HuH-7.5 (cell line): ENCODE measurements at places on chromosomes 1 and 21.
A peak's percentile ranks its signal among the peaks of the same experiment; 100 is the strongest.

DNA sequence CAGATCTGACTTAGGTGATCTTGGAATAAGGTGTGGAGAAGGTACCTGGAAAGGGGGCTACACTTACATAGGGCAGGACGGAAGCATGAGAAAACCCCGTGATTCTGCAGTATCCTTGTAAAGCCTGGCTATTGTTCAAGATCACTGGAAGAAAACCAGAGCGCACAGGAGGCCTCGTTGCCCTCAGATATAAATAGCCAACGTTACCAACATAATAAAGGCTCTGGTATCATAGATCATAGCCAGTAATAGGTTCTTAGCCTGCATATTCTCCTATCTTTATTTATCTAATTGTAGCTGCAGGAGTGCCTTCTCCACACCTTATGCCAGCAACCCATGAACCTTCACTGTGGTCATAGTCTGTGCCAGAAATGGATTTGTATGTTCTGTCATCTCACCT is 35.9 kb upstream of the MPZL1 start:
- no peak for DNase-seq

DNA sequence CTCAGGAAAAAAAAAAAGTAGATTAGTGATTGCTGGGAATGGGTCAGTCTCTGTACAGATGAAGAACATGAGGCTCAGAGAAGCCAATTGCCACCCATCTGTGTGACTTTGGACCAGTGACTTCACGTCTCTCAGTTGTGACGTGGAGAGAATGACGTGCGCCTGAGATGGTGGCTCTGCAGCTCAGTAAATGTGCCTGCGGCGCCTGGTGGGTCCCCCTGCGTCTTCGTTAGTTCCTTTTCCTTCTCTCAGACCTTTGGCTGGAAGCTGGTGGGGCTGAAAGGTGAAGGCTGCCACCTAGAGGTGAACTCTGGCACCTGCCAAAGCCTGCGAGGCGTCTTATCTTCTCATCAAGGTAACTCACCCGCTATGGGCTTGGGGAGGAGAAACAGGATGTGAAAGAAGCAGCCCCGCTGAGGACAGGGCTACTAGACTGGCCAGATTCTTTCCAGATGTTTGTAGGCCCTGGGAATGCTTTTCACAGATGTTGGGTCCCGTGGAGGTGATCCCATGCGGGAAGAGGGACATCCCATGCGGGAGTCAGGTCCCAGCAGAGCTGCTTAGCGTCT is 8.7 kb upstream of the E2F2 start:
- DNase-seq = peak; percentile 82

DNA sequence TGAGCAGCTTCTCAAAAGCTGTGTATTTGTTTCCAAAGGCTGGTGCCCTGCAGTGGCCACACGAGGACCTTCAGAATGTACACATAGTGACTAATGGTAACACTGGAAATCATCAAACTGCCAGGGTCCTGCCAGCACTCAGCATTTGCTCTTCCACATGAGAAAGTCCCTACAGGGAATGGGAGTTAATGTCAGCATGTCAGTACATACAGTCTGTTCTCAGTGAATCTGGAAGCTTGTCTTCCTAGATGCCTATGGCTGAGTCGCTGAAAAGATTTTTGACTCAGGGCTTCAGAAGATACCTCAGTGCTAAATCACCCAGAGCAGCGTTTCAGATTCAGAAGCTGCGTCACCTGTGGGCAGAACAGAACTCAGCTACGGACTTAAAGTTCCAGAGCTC is 108.2 kb downstream of the CDC7 start:
- DNase-seq = no peak

- no peak for DNase-seq
Measured at GRCh38 chr1:69898403-69898947, 306.9 kb downstream of the LRRC40 start.

DNA sequence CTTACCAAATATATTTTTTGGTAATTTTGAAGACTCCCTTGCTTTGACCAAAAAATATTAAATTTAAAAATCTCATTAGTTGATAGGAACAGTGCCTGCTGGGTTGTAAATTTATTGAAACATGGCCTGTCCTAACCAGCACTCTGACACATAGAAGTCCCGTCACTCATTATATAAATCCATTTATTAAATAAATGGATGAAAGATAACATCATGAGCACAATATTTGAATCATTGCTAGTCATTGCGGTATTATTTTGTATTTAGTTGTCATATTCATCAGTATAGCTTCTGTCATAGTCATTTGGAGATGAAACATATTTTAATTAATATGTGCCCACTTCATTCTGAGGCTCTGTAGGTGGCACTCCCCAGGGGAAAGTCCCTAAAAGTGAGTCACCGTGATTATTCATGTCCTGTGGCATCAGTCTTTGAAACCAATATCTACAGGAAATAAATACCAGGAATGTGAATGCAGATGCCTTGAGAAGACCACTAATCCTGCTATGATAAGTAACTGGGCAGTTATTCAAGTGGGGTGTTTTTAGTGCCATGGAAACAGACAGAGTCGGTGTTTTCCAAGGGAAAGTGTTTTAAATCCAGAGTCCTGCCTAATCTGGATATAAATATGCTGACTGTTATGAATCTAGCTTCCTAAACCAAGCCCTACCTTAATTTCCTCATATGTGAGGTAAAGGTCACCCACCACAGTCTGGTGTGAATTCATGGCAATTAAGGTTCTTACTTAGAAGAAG is 302.0 kb downstream of the DUSP10 start:
- no peak for DNase-seq

GRCh38 chr1:207829576-207829975 is 77.7 kb downstream of the CD46 start:
- DNase-seq = no peak

GRCh38 chr1:177351361-177352108 is 180.8 kb downstream of the BRINP2 start:
- no peak for DNase-seq

DNA sequence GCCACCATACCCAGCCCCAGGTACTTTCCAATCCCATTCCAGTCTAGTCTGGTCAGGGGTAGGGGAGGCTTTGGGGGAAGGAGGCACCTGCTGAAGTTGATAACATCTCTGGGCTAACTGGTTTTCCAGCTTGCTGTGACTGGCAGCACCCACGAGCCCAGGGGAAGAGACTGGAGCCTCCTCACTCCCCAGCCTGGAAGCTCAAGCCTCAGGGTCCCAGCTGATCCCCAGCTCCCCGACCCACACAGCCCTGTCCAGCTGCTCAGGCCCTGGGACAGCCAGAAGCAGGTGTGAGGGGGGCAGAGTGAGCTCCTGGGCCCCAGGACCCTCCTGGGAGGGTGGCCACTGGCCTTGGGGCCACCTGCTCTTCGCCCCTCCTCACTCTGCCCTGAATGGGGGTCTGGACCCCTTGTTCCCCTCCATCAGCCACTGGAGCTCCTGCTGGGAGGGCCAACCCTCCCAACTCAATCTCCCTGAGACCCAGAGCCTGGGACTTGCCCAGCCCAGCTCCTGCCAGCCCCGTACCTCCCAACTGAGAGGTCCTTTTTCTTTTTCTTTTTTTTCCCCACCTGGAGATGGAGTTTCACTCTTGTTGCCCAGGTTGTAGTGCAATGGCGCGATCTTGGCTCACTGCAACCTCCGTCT is 23.5 kb upstream of the RNU1-4 start:
- DNase-seq = peak; percentile 38

DNA sequence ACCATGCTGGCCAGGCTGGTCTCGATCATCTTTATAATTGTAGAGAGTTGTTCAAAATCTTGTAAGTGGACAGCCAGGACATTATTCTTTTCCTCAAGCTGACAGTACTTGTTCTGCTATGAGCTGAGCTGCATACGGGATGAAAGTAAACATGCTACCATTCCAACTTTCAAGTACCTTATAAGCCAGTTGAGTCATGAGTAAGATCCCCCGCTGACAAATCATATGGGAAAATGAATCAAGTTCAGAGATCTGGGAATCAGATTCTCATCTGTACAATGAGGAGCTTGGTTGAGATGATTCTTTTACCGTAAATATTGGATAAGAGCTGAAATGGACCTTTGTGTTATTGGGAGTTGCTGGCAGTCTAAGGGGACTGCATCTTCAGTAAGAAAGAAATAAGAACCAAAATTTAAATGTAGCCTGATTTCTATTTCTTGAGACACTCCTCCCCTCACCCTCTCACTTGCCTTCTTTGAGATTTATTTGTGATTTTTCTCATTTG is 62.7 kb downstream of the CENPF start:
- DNase-seq = no peak

DNA sequence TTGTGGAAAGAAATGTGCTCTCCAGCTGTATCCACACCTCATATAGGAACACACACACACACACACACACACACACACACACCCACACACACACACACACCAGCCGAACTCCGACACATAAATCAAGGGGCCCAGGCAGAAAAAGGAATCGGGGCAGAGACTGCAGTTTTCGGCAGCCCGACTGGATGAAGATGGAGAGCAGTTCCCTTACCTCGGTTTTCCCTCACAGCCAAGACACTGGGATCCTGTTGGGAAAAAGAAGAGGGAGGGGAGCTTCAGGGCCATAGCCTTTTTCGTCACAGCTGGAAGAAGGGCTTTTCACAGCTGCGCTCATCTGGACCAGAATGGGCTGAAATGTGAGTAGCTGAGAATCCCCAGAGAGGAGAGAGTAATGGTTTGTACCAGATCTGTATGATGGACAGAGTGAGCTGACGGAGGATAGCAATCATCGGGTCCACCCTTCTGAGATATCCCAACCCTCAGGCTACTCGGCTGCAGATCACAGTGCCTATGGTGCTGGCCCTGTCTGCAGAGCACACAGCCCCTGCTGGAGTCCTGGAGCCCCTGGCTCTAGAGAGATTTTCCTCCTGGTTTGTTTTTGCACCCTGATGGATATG is 37.7 kb downstream of the PIK3C2B start:
- DNase-seq = no peak

DNA sequence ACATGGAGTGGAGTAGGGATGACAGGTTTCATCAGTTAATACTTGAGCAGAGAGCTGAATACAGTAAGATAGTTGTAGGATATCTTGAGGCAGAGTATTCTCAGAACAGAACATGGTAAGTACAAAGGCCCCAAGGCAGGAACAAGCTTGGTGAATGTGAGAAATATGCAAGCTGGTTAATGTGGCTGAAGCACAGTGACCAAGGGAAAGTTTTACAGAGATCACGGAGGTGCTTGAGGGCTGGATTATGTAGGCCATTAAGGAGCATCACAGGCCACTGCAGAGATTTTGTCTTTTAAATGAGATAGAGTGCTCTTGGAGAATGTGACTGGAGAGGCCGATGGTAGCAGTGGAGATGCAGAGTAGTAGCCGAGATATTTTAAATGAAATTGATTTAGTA is 54.0 kb upstream of the BOLA1 start:
- no peak for DNase-seq

DNA sequence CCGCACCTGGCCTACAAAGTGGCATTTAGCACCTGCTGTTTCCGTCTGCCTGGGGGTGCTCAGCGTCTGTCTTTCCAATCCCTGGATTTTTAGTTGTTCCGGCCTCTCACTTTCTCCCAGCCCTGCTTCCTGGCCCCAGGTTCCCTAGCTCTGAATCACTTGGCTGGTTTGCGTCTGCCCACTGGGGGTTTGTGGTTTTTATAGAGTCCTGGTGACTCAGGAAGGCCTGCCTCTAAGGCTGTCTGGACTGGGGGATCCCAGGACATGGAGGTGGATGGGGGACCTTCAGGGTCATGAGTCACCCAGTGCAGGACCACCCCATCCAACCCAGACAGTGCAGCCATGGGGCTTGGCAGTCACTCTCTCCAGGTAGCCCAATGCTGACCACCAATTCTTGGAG is 53.5 kb downstream of the MRPL37 start:
- DNase-seq = no peak

GRCh38 chr1:212918824-212919223 is 31.5 kb upstream of the VASH2 start:
- DNase-seq = no peak

DNA sequence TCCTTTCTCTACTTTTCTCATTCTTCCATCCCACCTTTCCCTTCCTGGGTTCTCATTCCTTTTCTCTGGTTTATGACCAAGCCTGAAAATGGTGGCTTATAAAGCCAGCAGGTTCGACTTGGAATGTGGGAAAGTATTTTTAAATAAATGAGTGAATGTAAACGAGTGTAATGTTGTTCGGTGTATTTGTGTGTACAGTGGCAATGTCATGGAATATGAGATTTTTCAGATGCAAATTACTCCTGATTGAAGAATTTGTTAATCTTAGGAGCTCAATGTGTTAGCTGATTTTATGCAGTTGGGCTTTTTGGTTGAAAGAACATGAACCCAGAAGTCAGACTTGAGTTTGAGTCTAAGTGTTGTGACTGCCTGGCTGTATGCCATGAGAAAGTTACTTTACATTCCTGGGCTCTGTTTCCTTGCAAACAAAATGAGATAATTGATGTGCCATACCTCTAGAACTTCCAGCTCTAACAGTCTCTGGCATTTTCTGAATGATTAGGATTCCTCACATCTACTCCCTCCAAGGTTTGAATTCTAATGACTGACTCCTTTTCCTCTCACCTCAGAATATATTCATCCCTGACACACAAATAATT is 6.6 kb downstream of the SGIP1 start:
- DNase-seq = no peak

- DNase-seq = no peak
Measured at GRCh38 chr1:198662821-198663220, 24.0 kb downstream of the PTPRC start.

DNA sequence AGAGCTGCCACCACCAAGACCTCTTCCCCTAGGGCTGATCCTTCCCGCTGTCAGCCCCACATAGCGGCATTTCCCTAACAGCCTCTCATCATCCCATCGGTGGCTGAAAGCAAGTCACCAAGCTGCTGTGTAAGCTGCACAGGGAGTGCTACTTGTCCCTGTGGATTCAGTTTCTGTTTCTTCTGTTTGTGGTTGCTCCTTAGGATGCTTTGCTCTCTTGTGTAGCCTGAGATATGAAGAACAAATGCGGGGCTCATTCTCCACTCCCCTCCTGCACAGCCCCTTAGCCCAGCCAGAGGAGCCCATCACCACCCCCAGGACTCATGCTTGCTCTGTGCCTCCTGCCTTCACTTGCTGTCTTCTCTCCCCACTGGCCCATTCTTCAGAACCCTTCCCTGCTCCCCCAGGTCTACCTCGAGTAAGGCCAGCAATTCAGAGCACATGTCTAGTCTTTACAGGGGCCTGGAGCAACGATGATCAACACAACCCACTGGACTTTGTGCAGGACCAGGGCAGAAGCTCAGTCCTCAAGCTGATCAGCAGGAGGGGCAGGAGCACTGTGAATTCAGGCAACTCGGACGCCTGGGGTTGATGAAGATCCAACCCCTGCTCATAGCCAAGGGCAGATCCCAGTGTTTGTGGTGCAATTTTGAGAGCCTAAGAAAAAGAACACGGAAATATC is 82.6 kb upstream of the GALNT2 start:
- DNase-seq = no peak

- no peak for DNase-seq
Measured at GRCh38 chr1:248611883-248612414, 14.4 kb upstream of the OR2T10 start.

GRCh38 chr1:155761736-155762405 is 73.0 kb downstream of the DAP3 start:
- no peak for DNase-seq

GRCh38 chr1:194333240-194333639 is 1146.8 kb upstream of the B3GALT2 start:
- DNase-seq = no peak

- no peak for DNase-seq
Measured at GRCh38 chr1:6140413-6140812, 39.7 kb downstream of the CHD5 start.

GRCh38 chr21:36624105-36624504 is 74.8 kb upstream of the SIM2 start:
- no peak for DNase-seq

GRCh38 chr1:155859234-155859829 is at the start of gene SYT11:
SYT11 (plus strand) TSS chr1:155859567; CDS start chr1:155859762, 195 bp downstream.
- peak; percentile 82 for DNase-seq

- no peak for DNase-seq
Measured at GRCh38 chr1:167312871-167313270, 92.2 kb downstream of the POU2F1 start.

- DNase-seq = no peak
Measured at GRCh38 chr1:13701271-13701640, 1.3 kb downstream of the PRDM2 start.
